ENCODE measurements at places on chromosomes 7 and 10.

DNA sequence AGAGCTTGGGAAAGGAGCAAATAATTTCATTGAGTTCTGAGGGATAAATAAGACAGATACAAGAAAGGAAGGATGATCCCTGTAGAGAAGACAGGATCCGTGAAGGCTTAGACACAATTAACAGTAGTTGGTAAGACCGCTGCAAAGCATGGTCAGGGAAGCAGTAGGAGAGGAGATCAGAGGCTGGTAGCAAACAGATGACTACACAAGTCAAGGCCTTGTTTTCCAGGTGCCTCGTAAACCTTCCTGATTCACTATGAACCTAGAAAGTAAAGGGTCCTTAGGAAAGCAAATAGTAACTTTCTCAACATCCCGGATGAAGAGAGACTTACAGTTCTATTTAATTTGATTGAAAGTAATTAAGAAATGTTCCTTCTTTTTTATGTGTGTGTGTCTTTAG, 118.6 kb downstream of the GNAI1 start:
- DNase-seq = no peak

- DNase-seq = no peak
Observed at GRCh38 chr7:109763611-109764010, 1193.9 kb downstream of the DNAJB9 start.

GRCh38 chr7:45028920-45029344, 28.9 kb downstream of the CCM2 start:
- DNase-seq = no peak

DNA sequence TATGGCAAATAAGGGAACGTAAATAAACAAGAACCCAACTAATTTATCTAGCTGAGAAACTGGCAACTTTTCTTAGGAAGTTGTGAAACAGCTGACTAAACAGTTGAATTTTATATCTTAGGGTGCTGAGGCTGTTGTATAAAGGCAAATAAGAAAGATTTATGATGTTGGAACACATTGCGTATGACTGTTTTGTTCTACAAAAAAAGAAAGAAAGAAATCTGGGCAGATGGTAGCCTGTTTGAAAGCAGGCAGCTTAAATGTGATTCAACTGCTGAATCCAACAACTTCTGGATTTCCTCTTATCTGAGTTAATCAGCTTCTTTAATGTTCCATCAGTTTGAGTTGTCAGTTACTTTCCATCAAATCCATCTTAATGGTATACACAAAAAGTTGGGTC, 214.5 kb downstream of the SNX13 start:
- DNase-seq = no peak

GRCh38 chr7:630539-630938, 96.0 kb upstream of the DNAAF5 start:
- no peak for DNase-seq

DNA sequence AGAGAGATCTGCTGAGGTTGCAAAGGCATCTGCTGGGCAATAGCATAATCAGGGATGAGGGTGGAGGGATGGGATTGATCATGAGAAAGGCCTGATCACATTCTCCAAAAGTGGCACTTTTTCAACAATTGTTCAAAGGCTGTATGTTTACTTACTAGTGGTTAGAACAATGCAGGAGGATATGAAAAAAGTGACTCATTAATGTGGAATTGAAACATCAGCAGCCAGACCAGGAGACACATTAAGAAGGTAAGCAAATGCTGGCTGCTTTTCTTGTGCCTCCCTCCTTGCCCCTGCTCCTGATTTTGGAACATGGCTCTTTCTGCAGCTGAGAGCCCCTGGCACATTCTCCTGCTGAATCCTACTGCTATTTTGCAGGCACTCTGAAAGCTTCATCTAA, 63.5 kb downstream of the FAM204A start:
- no peak for DNase-seq

GRCh38 chr10:61708846-61709245, 46.1 kb downstream of the CABCOCO1 start:
- DNase-seq = no peak

GRCh38 chr7:26036092-26036491, 115.9 kb upstream of the NFE2L3 start:
- no peak for DNase-seq

DNA sequence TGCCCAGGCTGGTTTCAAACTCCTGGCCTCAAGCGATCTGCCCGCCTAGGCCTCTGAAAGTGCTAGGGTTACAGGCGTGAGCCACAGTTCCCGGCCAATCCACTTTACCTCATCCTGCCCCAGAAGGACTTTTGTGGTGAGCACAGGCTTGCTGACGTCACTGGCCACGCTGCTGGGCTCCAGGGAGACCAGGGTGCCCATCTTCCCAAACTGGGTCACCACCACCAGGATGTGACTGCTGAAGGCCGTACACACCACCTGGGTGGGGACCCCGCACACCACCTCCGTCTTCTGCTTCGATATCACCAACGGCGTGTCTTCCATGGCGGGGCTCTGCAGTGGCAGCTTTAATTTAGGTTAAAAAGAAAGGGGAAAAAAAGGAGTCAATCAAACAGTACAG, 816 bp downstream of the PSMG3 start:
- no peak for DNase-seq

GRCh38 chr10:57314046-57314445, 953.0 kb upstream of the ZWINT start:
- DNase-seq = no peak

DNA sequence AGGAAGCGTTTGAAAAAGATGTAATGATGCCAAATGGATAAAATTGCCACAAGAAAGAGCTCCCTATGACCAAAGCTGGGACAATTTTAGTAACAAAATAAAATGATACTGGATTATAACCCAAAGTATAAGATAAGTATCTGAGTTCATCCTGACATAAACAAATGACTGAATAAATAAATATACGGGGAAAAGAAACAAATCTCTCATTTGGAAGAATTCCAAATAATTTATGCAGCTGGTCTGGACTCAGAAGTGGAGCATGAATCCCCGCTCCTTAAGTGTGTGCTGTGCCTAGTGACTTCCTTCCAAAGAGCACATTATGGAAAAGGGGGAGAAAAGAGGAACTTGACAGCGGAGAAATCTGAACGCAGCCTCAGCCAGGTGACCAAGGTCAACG, 186.2 kb downstream of the RAMP3 start:
- no peak for DNase-seq

DNA sequence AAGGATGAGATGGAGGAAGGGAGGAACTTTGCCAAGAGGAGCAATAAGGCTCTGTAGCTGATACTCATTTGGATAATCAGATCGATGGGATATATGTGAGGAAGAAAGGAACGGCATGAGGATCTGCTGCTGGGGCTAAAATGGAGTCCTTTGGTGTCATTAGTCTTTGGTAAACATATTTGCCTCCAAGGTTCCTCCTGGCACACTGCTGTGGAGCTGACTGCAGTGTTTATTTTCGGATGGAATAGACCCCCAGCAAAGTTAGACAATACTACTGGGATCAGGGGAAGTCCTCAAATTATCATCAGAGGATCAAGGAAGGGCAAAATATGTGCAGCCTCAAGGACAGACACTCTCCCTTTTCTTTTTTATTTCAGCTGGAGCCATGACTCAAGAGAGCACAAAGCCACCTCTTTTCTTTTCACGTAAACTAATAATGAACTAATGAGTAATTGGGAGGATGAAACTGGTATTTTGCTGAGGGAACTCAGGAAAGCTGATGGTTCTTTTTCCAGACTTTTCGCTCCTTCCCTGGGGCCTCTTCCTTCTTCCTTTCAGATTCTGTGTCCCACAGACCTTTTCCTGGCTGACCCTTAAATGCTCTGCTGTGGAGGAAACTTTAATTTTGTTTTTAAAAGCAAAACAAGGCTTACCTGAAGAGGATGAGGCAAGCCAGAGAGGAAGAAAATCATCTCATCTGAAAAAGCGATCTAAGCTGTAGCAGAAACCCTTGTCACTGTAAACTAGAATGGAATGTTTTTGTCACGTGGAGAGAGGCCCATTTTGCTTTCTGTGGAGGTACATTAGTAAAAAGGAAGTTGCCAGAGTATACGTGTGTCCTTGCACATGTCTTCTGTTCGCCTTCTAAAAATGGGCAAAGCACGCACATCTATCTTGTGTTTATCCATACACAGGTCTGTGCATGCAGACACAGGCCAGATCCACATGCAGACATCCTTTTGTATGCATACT, 33.3 kb downstream of the LRMDA start:
- DNase-seq = no peak

DNA sequence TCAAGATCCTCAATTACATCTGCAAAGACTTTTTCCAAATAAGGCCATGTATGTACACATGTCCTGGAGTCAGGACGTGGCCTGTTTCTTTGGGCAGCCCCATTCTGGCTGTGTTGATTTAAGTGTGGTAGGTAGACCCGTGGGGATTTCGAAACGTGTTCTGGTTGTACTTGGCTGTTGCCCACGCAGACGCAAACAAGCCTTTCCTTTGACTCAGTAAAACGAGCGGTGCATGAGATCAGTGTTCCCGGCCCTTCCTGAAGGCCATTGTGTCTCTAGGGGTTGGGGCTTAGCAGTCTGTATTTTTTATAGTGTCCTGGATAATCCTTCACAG, 64.8 kb upstream of the DNAJB6 start:
- no peak for DNase-seq

- DNase-seq = no peak
Observed at GRCh38 chr7:923108-924041, 31.1 kb downstream of the ADAP1 start.

DNA sequence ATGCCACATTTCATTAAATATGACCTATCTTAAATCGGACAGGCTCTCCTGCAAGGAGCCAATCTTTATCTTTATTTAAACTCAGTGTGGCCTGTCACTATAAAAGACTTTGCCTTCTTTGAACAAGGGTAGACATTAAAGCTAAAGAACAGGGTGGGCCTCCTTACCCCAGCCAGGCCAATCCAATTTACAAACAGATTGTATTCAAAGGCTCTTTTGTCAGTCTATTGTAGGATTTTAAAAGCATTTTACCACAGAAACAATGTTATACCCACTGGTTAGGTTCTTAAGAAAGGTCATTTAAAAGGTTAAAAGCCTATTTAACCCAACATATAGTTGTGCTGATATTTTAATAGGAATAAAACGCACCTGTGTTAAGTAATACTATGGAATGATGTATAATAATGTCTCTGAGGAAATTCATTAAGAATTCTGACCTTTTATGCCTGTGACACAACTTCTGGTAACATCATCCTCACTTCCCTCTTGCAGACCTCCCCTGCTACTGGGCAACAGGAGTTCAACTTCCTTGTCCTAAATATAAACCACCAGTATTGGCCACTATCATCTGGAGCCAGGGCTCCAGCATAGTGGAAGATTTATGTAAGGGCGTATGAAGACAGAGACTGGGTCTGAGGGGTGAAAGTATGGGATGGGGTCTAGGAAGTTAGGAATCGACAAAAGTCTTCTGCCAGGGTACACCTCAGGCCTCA, 32.5 kb downstream of the MTERF1 start:
- no peak for DNase-seq

DNA sequence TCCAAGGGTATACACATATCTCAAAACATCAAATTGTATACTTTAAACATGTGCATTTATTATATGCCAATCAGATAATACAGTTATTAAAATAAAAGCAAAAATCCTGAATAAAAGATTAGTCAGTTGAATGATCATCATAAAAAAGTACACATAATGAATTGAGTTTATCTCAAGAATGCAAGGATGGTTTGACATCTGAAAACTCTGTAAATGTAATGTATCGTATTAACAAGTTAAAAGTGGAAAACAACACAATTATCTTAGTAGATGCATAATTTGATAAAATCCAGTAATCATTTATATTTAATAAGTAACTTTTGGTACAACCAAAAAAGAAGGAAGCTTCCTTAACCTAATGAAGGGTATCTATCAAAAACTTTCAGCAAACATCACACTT, 86.6 kb downstream of the COL28A1 start:
- no peak for DNase-seq

- DNase-seq = no peak
Observed at GRCh38 chr7:101943889-101944600, 126.6 kb downstream of the CUX1 start.

DNA sequence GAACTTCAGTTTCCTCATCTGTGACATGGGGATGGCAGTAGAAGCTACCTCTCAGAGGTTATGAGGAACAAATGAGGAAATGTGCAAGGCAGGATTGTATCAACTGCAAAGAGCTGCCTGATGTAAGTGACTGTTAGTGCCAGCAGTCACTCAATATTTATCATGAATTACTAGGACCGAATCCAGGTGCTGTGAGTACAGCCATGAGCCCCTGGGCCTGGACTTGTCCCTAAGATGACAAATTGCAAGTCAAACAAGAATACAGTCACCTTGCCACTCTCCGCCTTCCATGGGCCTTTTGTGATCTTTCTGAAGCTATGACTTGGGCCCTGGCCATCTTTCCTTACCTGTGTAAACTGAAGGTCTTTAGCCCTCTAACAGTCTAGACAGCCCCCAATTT, 27.7 kb upstream of the TLX1 start:
- DNase-seq = no peak

Data from type B pancreatic cell (in vitro differentiated cells).